Osteoblast (primary cell): ENCODE measurements at places on chromosomes 6 and 20. TPM values are rescaled to one million over a fixed set of nuclear protein-coding genes. Genes with fewer than 3 reads are reported as not detected.

The TPD52L1 gene
- total RNA-seq = 22.7 and 35.5 TPM in 2 replicates

The PRRT1 gene
- under 0.01 TPM in 1 of 2 replicates, not detected in the other for total RNA-seq

The CTCFL gene
- not detected in 2 replicates for total RNA-seq

The CD109 gene
- total RNA-seq = 85.5 and 93.4 TPM in 2 replicates

The NRSN1 gene
- not detected in 2 replicates for total RNA-seq

The RRAGD gene
- 3.3 and 4.7 TPM in 2 replicates for total RNA-seq

The TBP gene
- 11.9 and 15.0 TPM in 2 replicates for total RNA-seq

The FIG4 gene
- total RNA-seq = 27.1 and 33.9 TPM in 2 replicates

The TPMT gene
- 11.9 and 13.0 TPM in 2 replicates for total RNA-seq

The DEFB110 gene
- total RNA-seq = not detected in 2 replicates

The MYLK4 gene
- total RNA-seq = 0.36 and 0.88 TPM in 2 replicates

The LPA gene
- total RNA-seq = not detected in 2 replicates

The GABRR2 gene
- not detected in 2 replicates for total RNA-seq

The ERVFRD-1 gene
- not detected in 2 replicates for total RNA-seq

The SLC52A3 gene
- not detected in 2 replicates for total RNA-seq

The DNAH8 gene
- under 0.01 and 0.36 TPM in 2 replicates for total RNA-seq

The CENPW gene
- total RNA-seq = 1.1 and 3.8 TPM in 2 replicates

The LIME1 gene
- total RNA-seq = 1.8 and 2.9 TPM in 2 replicates

The SYCP2L gene
- total RNA-seq = 0.36 TPM in 1 of 2 replicates, not detected in the other

The POU3F2 gene
- total RNA-seq = under 0.01 TPM in 1 of 2 replicates, not detected in the other

The C20orf202 gene
- total RNA-seq = under 0.01 TPM in 1 of 2 replicates, not detected in the other

The TCP11 gene
- total RNA-seq = 0.29 and 0.72 TPM in 2 replicates

The FRK gene
- 1.1 and 1.2 TPM in 2 replicates for total RNA-seq

The PCNA gene
- 62.2 and 66.2 TPM in 2 replicates for total RNA-seq

The EDN3 gene
- total RNA-seq = not detected in 2 replicates

The CRISP3 gene
- not detected in 2 replicates for total RNA-seq

The ADA gene
- 15.9 and 37.1 TPM in 2 replicates for total RNA-seq

The IL17A gene
- total RNA-seq = not detected in 2 replicates

The WFDC5 gene
- total RNA-seq = not detected in 2 replicates

The METTL24 gene
- 0.29 and 0.36 TPM in 2 replicates for total RNA-seq

The BPI gene
- total RNA-seq = under 0.01 TPM in 1 of 2 replicates, not detected in the other

The CST11 gene
- total RNA-seq = not detected in 2 replicates

The ZSCAN9 gene
- total RNA-seq = 10.9 and 11.2 TPM in 2 replicates

The HLA-DQB2 gene
- total RNA-seq = not detected in 2 replicates

The GMPR gene
- 6.5 and 7.4 TPM in 2 replicates for total RNA-seq
